NCI-H1436 treated with DMSO at 0.1 percent for 48 hours (cell line): ENCODE measurements at places on chromosomes 11 and 22.

GRCh38 chr11:133947321-133947756, 9.4 kb downstream of the IGSF9B start:
- peak; percentile 23 for DNase-seq

DNA sequence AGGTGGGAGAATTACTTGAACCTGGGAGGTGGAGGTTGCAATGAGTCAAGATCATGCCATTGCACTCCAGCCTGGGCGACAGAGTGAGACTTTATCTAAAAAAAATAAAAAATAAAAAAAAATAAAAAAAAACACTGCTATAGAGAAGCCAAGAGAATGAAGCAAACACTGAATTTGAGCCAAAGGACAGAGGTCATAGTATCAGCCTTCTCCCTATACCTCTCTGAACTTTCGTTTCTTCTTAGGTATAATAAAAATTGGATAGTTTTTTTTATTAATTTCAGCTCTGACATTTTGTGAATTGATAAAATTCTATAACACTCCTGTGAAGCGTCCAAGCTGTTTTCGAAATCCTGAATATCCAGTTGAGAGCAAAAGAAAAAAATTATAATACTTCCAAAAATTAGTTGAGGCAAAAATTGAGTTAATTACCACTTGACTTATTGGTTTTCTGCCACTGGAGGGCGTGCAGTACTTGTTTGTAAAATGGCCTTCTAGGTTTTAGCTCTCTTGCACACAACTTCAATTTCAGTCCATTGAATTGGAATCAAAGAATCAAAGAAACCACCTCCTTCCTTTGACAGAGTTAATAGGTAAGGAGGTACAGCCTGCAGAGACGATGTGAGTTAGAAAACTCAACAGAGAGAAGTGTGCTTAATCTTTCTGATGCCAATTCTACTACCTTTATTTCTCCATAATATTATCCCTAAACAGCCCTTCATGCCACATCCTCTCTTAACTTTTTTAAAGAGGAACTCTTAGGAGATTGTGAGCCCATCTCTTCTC, 143.2 kb downstream of the BBOX1 start:
- no peak for DNase-seq

DNA sequence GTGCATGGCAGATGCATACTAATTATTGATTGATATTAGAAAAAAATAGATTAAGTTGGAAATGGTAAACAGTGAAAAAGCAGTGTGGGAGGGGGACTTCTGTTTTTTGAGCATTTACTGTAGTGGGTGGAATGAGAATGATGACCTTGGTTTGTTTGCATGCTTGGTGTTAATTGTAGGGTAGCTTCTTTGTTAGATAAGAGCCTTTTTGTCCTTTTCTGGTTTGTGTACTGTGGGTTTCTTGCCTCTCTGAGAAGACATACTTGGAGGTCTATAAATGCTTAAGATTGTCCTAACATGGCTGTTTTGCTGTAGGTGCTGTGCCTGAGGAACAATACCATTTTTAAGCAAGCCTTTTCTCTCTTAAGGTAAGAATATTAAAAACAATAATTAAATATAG, 17.0 kb downstream of the MRPL48 start:
- DNase-seq = no peak

DNA sequence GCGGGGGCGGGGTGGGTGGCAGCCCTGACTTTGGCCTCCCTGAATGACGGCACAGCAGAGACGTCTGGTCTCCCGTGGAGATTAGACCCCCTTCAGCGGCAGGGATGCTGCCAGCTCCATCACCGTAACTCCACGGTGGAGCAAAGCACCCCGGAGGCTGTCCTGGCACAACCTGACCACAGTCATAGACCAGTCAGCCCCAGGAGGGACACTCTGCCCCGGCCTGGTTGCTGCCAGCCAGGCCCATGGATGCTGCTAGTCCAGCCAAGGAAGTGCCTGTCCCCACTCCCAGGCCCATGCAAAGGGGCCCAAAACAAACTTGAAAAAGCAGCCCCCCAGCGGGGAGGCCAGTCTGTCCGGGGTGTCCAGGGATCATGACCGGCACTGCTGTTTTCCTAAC, 11.5 kb upstream of the ANO1 start:
- no peak for DNase-seq

DNA sequence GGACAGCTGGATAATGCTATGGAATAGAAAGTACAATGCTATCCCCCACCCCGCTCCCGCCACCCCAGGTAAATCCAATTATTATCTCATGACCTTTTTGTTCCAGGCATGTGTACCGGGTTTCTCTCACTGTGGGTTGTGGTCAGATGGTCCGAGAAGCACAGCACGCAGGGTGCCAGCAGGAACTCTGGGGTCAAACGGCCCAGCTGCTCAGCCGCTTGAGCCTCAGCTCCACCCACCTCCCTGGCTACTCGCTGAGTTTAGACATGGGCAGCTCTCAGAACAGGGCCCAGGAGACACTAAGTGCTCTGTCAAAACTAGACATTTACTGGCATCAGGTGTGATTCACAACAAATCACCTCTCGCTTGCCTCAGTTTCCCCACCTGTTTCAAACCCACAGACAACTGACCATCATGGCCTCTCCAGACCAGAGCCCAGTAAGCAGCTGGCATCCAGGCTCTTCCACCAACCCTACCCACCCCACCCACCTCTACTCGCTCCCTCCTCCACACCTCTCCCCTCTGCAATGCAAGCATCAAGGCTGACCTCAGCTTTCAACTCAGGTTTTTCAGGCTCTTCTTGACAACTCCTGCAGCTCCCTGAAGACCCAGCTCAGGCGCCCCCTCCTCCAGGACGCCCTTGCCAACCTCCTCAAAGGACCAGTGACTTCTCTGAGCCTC, 13.0 kb upstream of the MFNG start:
- no peak for DNase-seq

DNA sequence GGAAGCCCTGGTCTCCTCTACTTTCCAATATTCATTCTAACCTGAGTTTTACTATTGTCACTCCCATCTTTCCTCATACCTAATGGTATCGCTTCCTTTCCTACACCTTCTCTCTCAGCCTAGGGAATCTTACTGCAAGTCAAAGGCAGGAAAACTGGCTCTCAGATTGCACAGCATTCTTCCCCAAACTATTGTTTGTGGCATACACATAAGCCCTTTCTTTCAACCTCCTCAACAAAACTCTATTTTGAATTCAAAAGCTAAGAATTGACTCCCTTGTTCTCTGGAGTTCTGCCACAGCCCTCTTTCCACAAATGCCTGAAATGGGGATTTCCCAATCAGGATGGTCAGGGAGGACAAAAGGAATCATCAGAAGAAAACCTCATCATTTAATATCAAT, 181.5 kb downstream of the FAM76B start:
- no peak for DNase-seq

GRCh38 chr22:19886605-19887255, 32.1 kb upstream of the GNB1L start:
- DNase-seq = no peak

DNA sequence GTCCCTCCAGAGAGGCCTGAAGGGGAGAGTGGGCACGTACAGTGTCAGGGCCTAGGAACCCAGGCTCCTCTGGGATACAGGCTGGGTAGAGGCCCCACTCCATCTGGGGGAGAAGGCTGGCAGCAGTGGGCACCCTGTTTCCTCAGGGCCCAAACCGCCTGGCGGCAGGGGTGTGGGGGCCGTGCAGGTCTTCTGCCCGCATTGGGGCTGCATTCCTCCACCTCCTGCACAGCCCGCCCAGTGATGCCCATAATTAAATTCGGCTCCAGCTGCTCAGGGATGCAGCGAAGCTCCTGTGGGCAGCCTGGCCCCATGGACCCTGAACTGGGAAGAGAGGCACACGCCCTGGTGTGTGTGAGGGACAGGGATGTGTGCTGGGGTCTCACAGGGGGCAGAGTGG, 35.4 kb downstream of the KCNQ1OT1 start:
- no peak for DNase-seq
